ENCODE measurements at places on chromosomes 3 and 15.

- no peak for DNase-seq
These were observed 56.7 kb upstream of the ATP2B2 start for GRCh38 chr3:10561946-10562560.

GRCh38 chr15:67724691-67725375 lies 100.5 kb upstream of the SKOR1 start:
- DNase-seq, result no peak

DNA sequence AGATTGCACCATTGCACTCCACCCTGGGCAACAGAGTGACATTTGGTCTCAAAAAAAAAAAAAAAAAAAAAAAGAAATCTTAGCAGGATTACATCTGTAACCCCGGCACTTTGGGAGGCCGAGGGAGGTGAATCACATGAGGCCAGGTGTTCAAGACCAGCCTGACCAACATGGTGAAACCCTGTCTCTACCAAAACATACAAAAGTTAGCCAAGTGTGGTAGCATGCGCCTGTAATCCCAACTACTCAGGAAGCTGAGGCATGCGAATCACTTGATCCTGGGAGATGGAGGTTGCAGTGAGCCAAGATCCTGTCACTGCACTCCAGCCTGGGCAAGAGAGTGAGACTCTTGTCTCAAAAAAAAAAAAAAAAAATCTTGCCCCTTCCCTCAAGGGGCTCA lies 40.4 kb downstream of the LIPC start:
- DNase-seq, result no peak

GRCh38 chr15:77991029-77991406 lies 86.5 kb downstream of the TBC1D2B start:
- no peak for DNase-seq

DNA sequence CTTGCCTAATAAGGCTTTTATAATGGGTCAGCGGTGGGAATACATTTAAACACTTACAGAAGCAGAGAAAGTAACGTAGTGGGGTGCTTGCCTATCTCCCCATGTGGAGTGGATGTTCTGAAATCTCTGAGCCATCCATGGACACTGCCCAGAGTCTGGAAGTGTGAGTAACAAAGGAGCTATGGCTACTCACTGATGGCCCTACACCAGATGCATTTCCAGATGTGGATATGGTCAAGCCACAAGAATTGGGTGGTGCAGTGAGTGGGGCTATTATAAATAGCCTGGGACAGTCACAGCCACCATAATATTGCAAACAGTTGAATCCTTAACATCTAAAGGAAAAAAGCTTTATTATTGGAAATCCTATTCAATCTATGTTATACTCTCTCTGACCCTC lies 96.6 kb downstream of the CGNL1 start:
- DNase-seq, result no peak

DNA sequence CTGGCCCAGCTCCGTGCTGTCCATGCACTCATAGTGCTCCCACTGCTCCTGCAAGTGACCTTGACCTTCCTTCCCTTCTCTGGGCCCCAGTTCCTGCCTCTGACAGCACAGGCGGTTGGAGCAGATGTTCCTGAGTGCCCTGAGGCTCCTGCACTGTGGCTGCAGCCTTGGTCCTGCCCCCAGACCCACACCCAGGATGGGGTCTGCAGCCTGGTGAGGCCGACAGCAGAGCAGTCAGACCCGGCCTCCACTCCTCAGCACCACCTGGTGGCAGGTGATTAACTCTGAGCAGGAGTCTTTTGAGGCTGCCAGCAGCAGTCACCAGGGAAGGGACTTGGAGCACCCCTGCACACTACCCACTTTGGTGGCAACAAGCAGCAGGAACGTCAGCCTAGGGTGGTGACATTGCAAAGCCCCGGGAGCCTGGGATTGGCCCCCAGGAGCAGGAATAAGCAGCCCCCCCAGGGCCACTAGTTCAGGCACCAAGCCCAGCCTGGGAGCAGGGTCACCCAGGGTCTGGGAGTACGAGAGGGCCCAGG lies 64.6 kb downstream of the CYP11A1 start:
- peak; percentile 60 for DNase-seq

DNA sequence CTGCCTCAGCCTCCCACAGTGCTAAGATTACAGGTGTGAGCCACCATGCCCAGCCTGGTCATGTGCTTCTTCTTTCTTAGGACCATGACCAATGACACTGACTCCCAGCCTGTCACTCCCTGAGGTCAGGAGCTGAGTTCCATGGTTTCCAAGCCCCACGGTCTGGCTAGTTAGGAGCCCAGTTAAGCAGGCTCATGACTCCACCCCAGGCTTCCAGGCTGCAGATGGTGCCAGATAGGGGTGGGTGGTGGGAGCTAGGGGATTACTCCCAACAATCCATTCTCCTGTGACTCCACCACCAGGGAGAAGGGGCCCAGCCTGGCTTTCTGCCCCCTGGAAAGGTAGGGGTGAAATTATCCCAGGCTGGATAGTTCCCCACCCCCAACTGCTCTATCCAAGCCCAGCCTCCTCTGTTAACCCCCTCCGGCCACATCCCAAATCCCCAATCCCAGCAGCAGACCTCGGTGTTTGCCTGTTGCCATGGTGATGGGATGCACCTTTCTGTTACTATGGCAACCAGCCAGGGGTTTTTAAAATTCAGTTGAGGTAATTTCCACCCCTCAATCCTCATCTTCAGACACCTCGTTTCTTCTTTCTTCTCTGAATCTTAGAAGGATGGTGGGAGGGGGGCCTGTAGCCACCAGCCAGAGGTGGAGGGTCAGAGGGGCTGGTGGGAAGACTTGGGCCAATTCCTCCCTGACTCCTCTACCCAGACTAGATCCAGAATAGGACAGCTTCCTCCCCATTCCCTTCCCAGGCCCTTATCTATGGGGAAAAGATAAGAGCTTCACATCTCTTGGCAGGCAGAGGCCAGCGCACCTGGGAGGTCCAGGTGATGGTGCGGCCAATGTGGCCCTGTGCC lies 22.5 kb upstream of the SEMA3F start:
- no peak for DNase-seq

DNA sequence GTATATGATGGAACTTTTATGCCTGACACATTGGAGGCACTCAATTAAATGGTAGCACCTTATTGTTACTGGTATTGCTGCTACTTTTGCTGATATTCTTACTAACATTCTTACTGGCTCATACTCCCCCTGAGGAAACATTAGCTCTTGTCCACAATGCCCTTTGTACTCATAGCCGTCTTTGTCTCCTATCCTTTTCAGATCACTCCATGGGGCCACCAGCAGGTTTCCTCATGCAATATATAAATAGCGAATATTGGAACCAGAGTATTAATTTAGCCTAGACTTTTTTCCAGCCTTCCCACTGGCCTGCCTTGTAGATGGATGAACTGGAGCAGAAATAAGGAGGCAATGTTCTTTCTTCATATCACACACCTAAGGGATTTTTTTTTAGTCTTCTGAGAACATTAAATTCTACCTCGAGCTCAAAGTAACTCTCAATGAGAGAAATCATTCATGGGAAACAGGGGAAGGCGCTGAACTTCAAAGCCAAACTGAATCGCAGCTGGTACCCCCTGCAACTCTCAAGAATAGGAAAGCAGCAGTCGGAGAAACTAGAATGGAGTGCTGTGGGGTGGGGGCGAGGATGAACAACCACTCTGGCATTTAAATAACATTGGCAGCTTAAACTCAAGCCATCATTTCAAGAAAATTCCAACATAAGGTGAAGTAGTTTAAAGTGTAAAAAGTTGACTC lies 300.3 kb downstream of the TAFA4 start:
- DNase-seq, result no peak

GRCh38 chr3:119829420-119829819 lies 47.5 kb downstream of the NR1I2 start:
- DNase-seq, result no peak
